ENCODE measurements at places on chromosomes 12 and 14. TPM values are rescaled to one million over a fixed set of nuclear protein-coding genes. Genes with fewer than 3 reads are reported as not detected.

Gene PLA2G1B
- total RNA-seq: 4.7 TPM

DNA sequence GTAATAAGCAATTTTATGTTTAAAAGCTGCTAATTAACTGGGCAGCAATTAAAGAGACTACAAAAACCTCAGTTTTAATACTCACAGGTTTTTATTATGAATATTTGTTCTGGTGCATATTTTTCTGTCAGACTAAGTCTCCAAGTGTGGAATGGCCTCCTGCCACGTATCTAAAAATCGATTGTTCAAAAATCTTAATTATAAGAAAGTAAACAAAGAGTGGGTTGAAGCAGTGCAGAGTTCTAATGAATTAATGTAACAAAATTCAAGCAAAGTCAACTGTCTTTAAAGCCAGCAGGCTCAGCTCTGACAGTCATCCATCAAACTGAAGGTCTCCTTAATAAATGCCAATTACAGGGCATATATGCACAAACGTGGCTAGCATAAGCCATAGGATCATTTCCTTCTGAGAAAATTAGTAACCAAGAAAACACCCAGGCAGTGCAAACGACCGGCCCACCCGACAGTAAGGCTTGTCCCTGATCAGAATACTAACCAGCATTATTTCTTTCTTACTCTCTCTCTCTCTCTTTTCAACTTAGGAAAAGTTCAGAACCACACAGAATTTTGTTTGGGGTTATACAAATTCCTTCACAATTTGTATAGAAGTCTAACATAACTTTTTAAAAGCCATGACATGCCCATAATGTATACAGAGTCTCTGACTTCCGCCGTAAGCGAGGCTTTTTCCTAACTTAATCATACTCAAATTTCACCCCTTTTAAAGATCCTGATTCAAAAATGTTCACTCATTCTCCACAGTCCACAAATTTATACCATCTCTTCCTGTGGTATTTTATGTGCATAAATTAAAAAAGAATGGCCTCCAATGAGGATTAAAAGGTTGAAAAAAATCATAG is 83.8 kb downstream of the SLC25A21 start:
- H3K4me1 ChIP-seq: no peaks in the 10 kb centered on the region
- no peak overlapping the region for H3K4me3 ChIP-seq
- H3K27me3 ChIP-seq: no peaks in the 10 kb centered on the region
- H3K36me3 ChIP-seq: no peaks in the 10 kb centered on the region

GRCh38 chr14:90829677-90830076 is 13.4 kb upstream of the TTC7B start:
- no peaks in the 10 kb centered on the region for H3K36me3 ChIP-seq
- no peak for DNase-seq
- no peak overlapping the region for H3K4me3 ChIP-seq

GRCh38 chr12:43109631-43110345 is 442.2 kb downstream of the ADAMTS20 start:
- no peak overlapping the region for H3K4me3 ChIP-seq
- DNase-seq: no peak
- H3K36me3 ChIP-seq: no peaks in the 10 kb centered on the region
- H3K27me3 ChIP-seq: no peaks in the 10 kb centered on the region

GRCh38 chr14:64812412-64812811 is 67.3 kb downstream of the SPTB start:
- no peak overlapping the region for H3K4me3 ChIP-seq
- H3K4me1 ChIP-seq: peaks cover 2% of the 10 kb centered on the region
- no peak overlapping the region for H3K27ac ChIP-seq
- no peaks in the 10 kb centered on the region for H3K36me3 ChIP-seq

Gene SERPINA5
- total RNA-seq: 3.2 TPM

Gene NGB
- not detected for total RNA-seq

- no peaks in the 10 kb centered on the region for H3K4me1 ChIP-seq
- H3K36me3 ChIP-seq: no peaks in the 10 kb centered on the region
- H3K27ac ChIP-seq: peak overlapping the region; percentile 41
- H3K27me3 ChIP-seq: no peaks in the 10 kb centered on the region
Measured at GRCh38 chr12:69404851-69405565, 45.5 kb downstream of the YEATS4 start.

DNA sequence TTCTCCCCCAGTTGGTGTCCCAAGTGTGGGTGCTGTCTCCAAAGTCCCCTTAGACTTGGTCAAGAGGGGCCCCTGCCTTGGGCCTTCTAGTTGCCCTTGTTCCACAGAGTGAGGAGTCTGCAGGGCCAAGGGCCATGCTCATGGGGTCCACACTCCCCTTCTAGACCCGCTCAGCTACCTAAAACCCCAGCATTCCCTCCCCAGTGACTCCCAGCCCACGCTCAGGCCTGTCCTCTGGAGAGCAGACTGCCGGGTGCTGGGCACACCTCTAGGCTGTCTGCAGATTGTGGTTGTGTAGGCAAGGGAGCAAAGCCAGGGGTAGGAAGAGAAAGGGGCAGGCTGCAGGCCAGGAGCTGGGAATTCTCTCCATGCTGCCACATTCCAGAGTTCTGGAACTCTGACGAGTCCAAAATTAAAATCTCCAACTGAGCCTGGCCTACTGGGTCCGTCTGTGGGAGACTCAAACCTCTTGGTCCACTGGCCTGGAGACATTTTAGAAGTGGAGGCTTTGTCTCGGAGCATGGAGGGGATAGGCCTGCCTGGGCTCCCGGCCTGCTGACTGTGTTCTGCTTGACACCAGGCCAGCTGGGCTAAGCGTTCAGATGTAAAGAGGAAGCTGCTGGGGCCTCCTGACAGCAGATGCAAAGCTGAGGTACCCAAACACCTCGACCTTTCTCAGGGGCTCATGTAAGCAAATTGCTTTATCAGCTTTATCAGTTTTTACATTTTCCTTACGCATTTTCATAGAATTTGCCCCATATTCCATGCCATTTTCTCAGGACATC is 13.7 kb upstream of the KRT5 start:
- no peak overlapping the region for H3K4me3 ChIP-seq
- no peaks in the 10 kb centered on the region for H3K4me1 ChIP-seq
- H3K27ac ChIP-seq: no peak overlapping the region
- H3K27me3 ChIP-seq: no peaks in the 10 kb centered on the region

- H3K4me1 ChIP-seq: peaks cover 15% of the 10 kb centered on the region
- peak overlapping the region; percentile 58 for H3K27ac ChIP-seq
- H3K36me3 ChIP-seq: no peaks in the 10 kb centered on the region
- H3K27me3 ChIP-seq: no peaks in the 10 kb centered on the region
- DNase-seq: no peak
Measured at GRCh38 chr12:110613071-110613770, 708 bp upstream of the TCTN1 start.

Gene TAS2R13
- 0.99 TPM for total RNA-seq

- H3K27me3 ChIP-seq: peaks cover 100% of the 10 kb centered on the region
- no peak overlapping the region for H3K27ac ChIP-seq
- DNase-seq: no peak
- peaks cover 24% of the 10 kb centered on the region for H3K4me1 ChIP-seq
- no peaks in the 10 kb centered on the region for H3K36me3 ChIP-seq
- no peak overlapping the region for H3K4me3 ChIP-seq
Measured at GRCh38 chr14:60510951-60511599, 2.1 kb downstream of the SIX6 start.

Gene TTC9
- total RNA-seq: 4.8 TPM

DNA sequence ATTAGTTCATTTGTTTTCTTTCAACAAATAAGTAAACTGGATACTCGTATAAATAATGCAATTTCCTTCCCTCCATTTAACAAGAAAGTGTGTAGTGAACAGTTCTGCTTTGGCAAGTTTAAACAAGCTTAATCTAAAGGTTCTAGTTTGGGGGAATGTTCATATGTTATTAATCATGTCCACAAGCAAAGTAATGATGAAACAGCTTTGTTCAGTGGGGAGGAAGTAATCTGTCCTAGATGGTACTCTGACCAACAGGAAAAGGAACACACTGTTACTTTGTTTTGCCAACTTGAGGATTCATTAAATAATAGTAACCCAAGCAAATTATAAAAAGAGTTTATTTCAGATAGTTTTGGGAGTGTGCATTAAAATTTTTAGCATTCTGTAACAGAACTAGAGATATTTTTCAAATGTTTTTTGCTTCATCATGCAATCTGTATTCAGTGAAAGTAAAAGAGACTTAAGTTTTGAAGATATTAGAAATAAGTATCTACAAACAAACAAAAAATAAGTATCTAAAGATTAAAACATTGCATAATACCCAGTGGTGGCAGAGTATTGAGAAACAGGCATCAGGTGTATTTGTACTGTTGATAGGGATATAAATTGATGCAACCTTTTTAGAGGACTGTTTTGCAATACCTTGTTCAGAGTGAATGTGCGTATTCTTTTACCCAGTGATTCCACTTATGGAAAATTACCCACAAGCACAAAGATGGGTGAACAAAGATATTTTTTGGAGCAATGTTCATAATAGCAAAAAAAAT is 61.1 kb downstream of the RAB35 start:
- H3K27ac ChIP-seq: peak overlapping the region; percentile 11

DNA sequence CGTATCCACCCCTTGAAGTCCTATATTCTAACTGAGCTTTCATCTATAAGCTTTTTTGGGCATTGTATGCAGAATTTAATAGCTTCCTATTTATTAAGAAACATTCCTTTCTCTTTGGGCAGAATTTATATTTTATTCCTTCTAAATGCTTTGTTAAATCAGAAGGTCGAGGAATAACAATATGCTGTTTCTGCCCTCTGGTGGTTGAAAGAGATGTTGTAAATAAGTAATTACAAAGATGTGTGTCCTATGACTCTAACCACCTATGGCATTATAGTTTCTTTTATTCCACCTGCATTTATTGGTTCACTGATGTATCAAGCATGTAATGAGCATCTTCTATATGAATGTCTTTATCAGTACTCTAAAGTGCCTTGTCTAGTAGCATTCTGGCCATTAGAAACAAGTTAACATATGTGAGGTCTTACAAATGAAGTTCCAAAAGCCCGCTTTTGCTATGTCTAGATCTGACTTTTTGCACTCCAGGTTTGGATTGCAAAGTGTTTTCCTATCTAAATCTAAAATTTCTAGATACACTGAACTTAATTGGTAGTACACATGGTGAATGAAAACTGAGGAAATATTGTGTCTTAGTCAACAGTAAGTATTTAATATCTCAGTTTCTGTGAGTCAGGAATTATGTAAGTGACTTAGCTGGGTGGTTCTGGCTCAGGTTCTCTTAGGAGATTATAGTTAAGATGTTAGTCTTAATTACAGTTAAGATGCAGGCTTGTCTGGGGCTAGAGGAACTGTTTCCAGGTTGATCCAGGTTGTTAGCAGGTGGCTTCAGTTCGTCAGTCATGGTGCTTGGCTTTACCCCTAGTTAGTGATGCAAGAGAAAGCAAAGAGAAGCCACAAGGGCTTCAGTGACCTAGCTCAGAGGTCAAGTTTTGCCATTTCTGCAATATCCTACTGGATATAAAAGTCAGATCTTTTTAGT is 57.5 kb downstream of the PLEKHA5 start:
- H3K4me3 ChIP-seq: no peak overlapping the region
- no peaks in the 10 kb centered on the region for H3K36me3 ChIP-seq
- no peak overlapping the region for H3K27ac ChIP-seq
- DNase-seq: no peak
- H3K27me3 ChIP-seq: no peaks in the 10 kb centered on the region

Gene CCDC197
- total RNA-seq: not detected

- H3K36me3 ChIP-seq: no peaks in the 10 kb centered on the region
- no peak for DNase-seq
- H3K4me3 ChIP-seq: no peak overlapping the region
- no peaks in the 10 kb centered on the region for H3K27me3 ChIP-seq
- H3K27ac ChIP-seq: no peak overlapping the region
Measured at GRCh38 chr12:39003541-39004155, 98.3 kb upstream of the CPNE8 start.

- H3K36me3 ChIP-seq: no peaks in the 10 kb centered on the region
- H3K4me3 ChIP-seq: peak overlapping the region; percentile 52
- DNase-seq: no peak
- no peaks in the 10 kb centered on the region for H3K27me3 ChIP-seq
Measured at GRCh38 chr12:100199023-100199346, 1.6 kb upstream of the ACTR6 start.

- no peak overlapping the region for H3K27ac ChIP-seq
- no peaks in the 10 kb centered on the region for H3K27me3 ChIP-seq
- H3K4me3 ChIP-seq: no peak overlapping the region
- no peak for DNase-seq
- no peaks in the 10 kb centered on the region for H3K36me3 ChIP-seq
- H3K4me1 ChIP-seq: no peaks in the 10 kb centered on the region
Measured at GRCh38 chr12:100061814-100062213, 77.1 kb upstream of the ANKS1B start.

DNA sequence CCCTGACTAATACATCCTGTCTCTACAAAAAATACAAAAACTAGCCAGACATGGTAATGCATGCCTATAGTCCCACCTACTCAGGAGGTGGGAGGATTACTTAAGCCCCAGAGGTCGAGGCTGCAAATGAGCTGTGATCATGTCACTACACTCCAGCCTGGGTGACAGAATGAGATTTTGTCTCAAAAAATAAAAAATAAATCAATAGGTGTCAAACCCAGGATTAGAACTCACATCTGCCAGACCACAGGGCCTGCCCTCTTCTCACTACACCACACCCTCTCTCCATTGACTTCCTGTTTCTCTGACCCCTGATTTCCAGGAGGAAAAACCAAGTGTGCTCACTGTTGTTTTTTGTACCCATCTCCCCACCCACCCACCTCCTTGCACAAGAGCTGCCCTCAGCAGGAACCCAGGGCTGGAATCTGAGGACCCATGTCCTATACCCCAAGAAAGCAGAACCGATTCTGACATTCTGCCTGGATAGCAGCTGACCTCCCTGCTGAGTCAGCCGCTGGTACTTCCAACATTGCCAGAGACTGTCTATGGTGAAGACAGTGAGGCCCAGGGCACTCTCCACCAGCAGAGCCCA is 6.2 kb downstream of the CMKLR1 start:
- no peak for DNase-seq
- no peaks in the 10 kb centered on the region for H3K27me3 ChIP-seq
- peaks cover 8% of the 10 kb centered on the region for H3K4me1 ChIP-seq
- H3K4me3 ChIP-seq: no peak overlapping the region

Gene KTN1
- total RNA-seq: 135 TPM

GRCh38 chr12:1805441-1806081 is 14.8 kb upstream of the LRTM2 start:
- no peak for DNase-seq
- peaks cover 17% of the 10 kb centered on the region for H3K4me1 ChIP-seq
- no peaks in the 10 kb centered on the region for H3K27me3 ChIP-seq
- no peak overlapping the region for H3K27ac ChIP-seq
- no peak overlapping the region for H3K4me3 ChIP-seq
- no peaks in the 10 kb centered on the region for H3K36me3 ChIP-seq

DNA sequence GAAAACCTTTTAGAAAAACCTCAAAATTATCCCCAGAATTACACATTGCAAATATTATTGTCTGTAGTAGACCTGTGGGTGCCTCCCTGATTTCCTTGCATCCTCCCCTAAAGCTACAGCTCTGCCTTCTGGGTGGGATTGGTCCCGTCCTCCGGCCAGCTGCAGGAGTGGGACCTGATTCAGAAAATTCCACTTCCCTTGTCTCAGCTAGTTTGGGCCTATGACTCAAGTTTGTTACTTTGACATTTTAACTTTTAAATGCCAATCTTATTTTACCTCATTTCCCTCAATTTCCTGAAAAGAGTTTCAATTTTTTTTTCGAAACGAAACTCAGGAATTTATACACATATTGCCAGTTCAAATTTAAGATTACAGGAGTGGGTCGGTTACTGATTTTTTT is 13.2 kb upstream of the SLC41A2 start:
- H3K27ac ChIP-seq: no peak overlapping the region
- H3K4me1 ChIP-seq: no peaks in the 10 kb centered on the region
- no peaks in the 10 kb centered on the region for H3K36me3 ChIP-seq
- H3K27me3 ChIP-seq: no peaks in the 10 kb centered on the region

GRCh38 chr14:68292441-68293215 is 473.0 kb downstream of the RAD51B start:
- no peak overlapping the region for H3K4me3 ChIP-seq
- no peaks in the 10 kb centered on the region for H3K27me3 ChIP-seq
- no peaks in the 10 kb centered on the region for H3K36me3 ChIP-seq
- no peak overlapping the region for H3K27ac ChIP-seq
- DNase-seq: no peak
- H3K4me1 ChIP-seq: peaks cover 3% of the 10 kb centered on the region

Data from left lung (tissue), 14 donors.